ENCODE measurements at places on chromosomes 6 and 20.
A peak's percentile ranks its signal among the peaks of the same experiment; 100 is the strongest.

GRCh38 chr6:34484899-34485298, 19.0 kb downstream of the PACSIN1 start:
- DNase-seq: peak; percentile 77

DNA sequence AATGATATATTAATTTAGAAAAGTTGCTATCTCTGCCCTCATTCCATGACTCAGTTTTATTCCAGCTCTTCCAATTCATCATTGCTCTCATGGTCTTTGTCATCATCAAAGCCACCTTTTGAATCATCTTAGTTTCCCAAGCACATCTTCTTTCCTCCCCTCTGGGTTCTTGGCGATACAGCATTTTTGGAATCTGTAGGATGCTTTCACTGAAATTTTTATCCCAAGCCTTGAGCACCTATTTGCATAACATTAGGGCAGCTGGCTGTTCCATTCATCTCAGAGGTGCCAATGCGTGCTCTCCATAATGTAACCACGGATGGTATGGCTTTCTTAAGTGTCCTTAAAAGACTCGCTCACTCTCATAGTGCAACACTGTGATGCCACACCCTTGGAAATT, 100.4 kb downstream of the SNX5 start:
- DNase-seq: no peak

DNA sequence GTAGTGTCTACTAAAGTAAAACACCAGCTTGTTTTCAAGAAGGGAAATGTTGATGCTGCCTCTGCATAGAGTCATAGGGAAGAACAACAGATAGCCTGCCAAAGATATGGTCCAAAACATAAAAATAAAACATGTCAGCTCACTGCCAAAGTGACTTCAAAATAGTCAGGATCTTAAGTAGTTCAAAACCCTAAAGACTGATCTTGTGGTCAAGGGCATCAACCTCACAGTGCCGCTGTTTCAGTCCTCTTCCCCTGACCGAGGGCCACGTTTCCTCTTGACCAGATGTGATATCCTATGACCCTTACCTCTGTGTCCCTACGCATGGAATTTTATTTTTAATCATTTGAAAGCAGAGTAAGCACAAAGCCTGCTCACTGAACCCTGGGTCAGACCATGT, 104.2 kb upstream of the CNKSR3 start:
- no peak for DNase-seq

GRCh38 chr20:35636095-35636494, 20.5 kb downstream of the SPAG4 start:
- no peak for DNase-seq

DNA sequence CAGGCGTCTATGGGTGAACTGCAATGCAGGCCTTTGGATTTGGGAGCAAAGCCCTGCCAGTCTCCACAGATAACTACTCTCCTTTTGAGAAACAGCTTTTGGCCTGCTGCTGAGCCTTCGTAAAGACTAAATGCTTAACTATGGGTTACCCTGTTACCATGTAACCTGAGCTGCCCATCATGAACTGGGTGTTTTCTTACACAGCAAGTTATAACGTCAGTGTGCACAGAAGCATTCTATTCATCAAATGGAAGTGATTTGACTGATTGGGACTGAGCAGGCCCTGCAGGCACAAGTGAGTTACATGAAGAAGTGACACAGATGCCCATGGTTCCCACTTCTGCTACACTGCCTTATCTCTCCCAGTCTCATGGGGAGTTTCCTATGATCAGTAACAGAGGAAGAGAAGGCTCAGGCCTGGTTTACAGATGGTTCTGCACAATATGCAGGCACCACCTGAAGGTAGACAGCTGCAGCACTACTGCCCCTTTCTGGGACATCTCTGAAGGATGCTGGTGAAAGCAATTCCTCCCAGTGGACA, 319.1 kb downstream of the CD83 start:
- DNase-seq: no peak

- no peak for DNase-seq
These were observed 279.3 kb upstream of the TCF21 start for GRCh38 chr6:133609415-133610226.
